Stimulated activated CD4-positive, alpha-beta T cell treated with anti-CD3 and anti-CD28 coated beads, TNF-alpha, amount 100 ng/mL, for 48 hours (primary cell): ENCODE measurements at places on chromosomes 2 and 18.

DNA sequence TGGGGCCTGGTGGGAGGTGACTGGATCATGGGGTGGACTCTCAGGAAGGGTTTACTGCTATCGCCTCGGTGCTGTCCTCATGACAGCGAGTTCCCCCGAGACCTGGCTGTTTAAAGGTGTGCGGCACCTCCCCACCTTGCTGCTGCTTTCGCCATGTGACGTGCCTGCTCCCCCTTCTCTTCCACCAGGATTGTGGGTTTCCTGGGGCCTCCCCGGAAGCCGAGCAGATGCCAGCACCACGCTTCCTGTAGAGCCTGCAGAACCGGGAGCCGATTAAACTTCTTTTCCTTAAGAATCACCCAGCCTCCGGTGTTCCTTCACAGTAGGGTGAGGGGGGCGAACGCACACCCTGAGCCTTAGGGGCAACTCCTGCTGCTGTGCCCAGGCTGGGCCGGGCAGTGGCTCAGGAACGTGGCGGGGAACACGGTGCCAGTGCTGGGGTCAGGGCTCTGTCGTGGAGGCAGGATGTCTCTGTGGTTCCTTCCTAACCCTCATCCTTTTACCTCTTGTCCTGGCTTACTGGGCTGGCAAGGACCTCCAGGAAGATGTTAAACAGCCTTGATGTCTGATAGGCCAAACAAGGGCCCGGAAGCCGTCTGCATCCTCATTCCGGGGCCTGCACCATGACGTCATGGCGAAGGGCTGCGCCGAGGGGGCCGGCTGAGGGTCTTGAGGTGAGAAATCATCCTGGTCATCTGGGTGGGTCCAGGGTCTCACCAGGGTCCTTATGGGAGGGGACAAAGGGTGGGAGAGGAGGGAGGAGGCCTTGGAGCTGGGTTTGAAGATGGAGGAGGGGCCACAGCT is 12.7 kb downstream of the NEU4 start:
- no peak for DNase-seq

GRCh38 chr2:50491541-50492476 is 540.1 kb downstream of the NRXN1 start:
- DNase-seq: no peak

- no peak for DNase-seq
These were observed 343 bp downstream of the RASGRP3 start for GRCh38 chr2:33476793-33477190.

DNA sequence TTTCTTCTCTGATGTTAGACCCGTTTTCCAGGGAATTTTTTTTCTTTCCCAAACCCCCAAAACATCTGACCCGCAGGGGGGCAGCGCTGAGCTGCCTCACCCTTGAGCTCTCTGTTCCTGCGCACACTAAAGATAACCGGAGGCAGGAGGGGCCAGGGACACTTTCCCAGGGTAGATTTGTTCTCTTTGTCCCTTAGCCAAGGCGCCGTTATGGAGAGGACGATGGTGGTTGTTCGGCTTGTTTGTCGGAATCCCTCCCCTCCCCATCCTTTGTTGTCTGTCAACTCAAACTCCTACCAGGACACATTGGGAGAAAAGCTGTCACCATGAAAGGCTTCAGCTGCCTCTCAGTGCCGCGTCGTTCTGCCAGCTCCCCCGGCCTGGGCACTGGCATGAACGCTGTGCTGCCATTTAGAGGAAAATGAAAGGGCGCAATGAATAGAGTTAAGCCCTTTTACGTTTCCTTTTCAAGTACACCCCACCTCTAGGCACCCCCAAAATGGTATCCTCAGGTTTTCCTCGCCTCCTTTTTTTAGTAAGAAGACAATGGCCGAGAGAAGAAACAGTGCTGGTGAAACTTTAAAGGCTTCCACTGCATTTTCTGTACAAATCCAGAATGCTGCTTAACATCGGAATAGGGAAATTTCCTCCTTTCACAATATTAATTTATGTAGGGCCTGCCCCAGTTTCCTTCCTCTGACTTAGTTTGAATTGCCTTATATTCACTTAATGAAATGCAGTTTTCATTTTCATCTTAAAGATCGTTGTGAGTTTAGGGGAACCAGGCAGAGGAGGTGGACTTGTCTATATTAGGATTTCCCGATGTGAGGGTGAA is 62.1 kb downstream of the RND3 start:
- DNase-seq: no peak

DNA sequence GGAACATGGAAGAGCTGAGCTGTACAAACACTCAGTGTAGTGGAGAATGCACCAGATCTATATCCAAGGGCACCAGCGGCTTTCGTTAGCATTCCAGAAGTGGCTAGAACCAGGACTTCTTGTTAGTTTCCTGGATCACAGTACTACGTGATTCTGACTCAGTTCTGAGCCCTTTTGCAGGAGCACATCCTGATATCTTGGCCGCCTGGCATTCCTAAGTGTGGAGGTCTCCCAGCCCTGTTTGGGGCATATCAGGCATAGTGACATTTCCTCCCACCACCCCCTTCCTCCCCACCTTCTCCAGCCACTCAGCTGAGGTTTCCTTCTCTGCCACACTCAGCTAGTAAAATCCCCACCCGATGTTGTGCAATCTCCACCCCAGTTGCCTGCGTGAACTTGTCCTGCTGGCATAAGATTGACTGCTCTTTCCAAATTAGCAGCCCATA is 63.4 kb downstream of the BMP10 start:
- no peak for DNase-seq
